Calu3 (cell line): ENCODE measurements at places on chromosomes 3 and 15.

DNA sequence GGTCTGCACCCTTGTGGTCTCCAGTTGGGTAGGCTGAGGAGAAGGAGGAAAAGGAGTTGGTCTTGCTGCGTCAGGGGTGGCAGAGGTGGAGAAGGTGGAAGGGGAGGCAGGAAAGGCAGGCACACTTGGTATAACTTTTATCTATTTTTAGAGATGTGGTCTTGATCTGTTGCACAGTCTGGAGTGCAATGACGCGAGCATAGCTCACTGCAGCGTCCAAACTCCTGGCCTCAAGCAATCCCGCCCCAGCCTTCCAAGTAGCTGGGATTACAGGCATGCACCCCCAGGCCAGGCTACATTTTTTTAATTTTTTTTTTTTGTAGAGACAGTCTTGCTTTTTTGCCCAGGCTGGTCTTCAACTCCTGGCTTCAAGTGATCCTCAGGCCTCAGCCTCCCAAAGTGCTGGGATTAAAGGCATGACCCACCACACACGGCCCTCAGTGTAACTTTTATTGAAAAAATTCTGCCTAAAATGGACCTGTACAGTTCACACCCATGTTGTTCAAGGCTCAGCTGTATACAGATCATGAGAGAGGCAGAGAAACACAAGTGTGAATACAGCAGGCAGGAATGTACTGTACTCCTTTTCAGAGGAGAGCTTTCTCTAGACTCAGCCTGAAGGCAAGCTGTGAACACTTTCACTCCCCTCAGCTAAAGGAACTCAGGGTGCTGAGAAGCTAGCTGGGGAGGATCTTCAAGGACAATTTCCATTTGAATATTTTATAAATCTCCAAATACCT lies 2.1 kb upstream of the RHOV start:
- DNase-seq: no peak

- DNase-seq: no peak
Observed at GRCh38 chr3:18223571-18223970, 201.6 kb downstream of the SATB1 start.

- DNase-seq: no peak
Observed at GRCh38 chr3:159455741-159456181, 532.9 kb upstream of the IL12A start.

- no peak for DNase-seq
Observed at GRCh38 chr3:149792452-149793270, at the start of gene ANKUB1. ANKUB1 (minus strand) TSS chr3:149792554; CDS start chr3:149792366, 188 bp downstream.

DNA sequence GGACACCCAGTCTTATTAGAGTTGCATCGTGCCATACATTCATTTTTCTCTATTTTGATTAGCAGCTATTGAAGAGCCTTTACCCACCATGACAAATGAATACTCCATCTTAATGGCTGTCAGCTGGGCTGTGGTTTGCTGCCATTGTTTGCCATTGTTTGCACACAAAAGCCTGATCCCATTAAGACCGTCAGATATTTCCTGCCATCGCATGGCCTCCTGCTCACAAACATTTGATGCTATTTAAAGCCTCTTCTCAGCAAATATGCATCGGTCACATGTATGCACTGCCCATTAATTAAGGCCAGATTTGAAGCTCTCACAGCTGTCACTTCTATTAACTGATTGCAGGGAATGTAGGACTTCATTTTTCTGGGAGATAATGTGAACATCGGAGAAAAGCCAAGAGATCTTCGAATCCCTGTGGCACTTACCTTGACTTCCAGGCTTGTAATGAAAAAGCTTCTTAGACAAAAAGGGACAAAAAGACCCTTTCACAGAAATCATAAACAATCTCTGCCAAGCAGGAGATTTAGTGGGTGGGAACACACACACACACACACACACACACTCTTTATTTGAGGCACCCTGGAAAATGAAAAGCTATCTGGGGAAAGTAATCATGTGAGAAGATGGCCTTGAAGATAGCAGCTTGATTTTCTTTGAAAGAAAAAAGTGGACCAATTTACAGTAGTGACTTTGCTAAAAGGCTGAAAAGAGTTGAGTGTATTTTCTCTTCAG lies 175.4 kb upstream of the NR2E3 start:
- DNase-seq: no peak

DNA sequence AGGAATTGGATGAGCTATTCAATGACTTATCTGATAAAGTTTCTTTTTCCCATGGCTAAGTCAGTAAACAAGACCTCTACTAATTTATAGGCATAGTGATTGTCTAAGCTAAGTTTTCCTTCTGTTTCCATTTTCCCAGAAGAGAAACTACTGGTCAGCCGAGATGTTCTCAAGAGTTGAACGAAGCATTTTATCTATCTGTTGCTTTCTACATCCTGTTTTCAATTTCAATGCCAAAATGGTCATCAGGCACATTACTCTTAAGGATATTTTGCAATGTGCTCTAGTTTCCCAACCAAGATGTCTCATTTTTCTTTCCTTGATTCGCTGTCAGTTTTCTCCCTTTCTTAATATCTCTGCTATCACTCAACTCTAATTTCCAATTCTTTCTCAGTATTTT lies 228.7 kb downstream of the MBNL1 start:
- no peak for DNase-seq
